Daoy (cell line): ENCODE measurements at places on chromosomes 11 and 22. TPM values are rescaled to one million over a fixed set of nuclear protein-coding genes. Genes with fewer than 3 reads are reported as not detected.

- DNase-seq = no peak
Observed at GRCh38 chr11:35160246-35160824, 21.4 kb downstream of the CD44 start.

DNA sequence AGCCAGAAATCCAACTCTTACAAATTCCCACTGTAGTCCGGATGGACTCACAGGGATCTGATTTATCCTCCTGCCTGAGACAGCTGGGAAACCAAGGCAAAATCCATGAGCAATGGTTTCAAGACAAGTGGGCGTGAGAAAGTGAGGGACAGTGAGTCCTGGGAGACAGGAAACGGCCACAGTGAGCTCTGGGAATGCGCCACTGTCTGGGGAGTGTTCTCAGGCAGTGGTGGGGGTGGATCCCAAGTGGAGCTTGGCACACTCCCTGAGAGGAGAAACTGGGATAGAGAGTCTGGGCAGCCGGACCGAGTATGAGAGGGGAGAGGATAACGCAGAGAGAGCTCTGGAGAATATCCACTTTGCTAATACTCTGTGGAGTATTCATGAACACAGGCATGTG, 9.8 kb downstream of the IL17REL start:
- DNase-seq = no peak

- DNase-seq = no peak
Observed at GRCh38 chr11:3781423-3781822, 15.9 kb downstream of the NUP98 start.

DNA sequence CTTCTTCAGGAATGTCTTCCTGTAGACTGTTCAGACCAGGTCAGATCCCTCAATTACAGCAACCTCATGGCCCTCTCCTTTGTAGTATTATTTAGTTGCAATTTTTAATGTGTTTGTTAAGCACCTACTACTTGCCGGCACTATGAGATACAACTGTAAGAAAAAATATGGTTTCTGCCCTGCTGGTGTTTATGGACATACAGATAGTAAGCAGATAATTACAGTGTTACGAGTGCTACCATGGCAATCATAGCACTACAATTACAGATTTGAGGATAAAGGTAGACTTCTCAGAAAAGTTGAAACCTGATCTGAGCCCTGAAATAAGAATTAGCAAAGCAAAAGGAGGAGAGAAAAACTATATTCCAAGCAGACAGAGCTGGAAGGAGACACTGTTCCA, 2.8 kb downstream of the LRRC51 start:
- no peak for DNase-seq

Gene CYP2D6
- total RNA-seq = 0.03 and 0.40 TPM in 2 replicates

DNA sequence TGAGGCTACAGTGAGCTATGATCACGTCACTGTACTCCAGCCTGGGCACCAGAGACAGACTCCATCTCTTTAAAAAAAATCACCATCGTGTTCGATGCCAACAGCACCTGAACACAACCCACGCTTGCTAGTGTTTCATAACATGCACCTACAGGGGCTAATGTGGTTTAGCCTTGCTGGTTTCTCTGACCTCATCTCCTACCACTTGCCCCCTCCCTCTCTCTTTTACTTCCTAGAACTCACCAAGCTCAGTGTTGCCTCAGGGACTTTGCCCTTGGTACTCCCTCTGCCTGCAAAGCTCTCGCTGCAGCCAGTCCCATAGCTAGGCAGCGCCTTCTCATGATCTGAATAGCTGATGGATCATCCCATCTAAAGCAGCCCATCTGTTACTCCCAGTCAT, 99.8 kb downstream of the FBXO7 start:
- DNase-seq = no peak

GRCh38 chr22:42432020-42432596, at the start of gene NFAM1:
NFAM1 (minus strand) TSS chr22:42432403; CDS start chr22:42432357, 46 bp downstream.
- DNase-seq = no peak

DNA sequence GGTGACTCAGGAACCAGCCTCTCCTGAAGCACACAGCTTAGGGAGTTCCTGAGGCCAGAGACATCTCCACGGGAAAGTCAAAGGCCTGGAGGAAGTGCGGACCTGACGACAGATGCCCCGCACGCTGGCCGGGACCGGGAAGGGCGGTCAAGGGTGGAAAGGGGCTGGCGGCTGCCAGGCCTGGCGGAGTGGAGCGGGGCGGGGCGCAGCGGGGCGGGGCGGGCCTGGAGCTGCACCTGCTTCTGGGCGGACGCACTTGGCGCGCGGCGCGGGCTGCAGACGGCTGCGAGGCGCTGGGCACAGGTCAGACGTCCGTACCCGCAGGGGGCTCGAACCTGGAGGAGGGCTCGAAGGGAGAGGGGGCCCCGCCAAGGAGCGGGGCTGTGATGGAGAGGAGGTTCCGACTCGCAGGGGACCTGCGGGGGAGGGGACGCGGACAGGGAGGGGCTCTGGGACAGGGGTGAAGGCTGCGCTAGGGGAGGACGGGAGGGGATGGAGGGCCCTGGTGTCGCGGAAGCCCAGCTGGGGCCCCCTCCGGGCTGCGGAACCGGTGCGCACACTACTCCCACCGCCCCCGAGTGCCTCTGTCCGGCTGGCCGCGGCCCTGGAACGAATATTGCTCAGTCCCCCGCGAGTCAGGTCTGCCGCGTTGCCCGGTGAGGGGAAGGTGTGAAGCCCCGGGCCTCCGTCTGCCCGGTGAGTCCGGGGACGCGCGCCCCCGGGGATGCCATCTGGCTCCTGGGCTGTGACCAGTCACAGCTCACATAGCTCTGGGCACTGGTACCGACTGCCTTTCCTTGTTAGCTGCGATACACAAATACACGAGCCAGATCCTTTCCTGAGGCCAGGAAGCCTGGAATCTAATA, at the start of gene TMEM45B:
Gene TMEM45B (plus strand): TSS at position 253 of the 866 bp plus-strand sequence. CDS start 36,635 bp downstream, outside the sequence.
- peak; percentile 14 for DNase-seq

DNA sequence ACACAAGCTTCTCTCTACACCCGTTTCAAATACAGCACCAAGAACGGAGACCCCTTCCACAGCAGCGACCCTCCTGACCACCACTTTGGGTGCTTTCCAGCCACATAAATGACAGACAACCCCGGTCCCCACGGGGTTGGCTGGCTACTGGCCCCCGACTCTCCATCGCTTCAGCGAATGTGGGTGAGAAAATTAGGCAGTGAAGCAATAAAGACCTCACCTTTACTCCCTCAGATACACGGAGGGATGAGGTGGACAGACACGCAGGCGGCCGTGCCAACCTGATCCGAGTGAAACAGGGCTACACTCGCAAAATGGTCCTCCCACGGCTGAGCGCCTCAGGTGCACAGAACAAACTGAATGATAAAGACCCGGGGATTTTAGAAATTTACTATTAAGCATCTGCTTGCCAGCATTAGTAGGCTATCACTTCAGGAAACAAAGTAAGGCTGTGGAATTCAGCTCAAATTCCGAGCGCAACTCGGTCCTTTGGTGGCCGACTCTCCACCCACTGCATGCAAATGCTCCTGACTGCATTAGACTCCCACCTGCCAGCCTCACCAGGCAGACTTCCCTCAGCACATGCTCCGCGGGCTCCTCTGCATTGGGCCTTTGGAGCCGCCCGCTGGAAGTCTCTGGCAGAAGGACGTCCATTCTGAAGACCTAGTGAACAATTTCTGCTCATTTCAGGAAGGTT, 12.8 kb upstream of the EFCAB6 start:
- no peak for DNase-seq

Gene ELMOD1
- total RNA-seq = 1.0 and 2.6 TPM in 2 replicates

Gene CDC42EP1
- 11.8 and 13.1 TPM in 2 replicates for total RNA-seq

GRCh38 chr11:43576320-43576802, 104.2 kb upstream of the HSD17B12 start:
- DNase-seq = no peak

- DNase-seq = no peak
Observed at GRCh38 chr11:34860034-34860433, 56.1 kb downstream of the APIP start.

- DNase-seq = no peak
Observed at GRCh38 chr11:60858731-60859464, 3.1 kb upstream of the PTGDR2 start.

- no peak for DNase-seq
Observed at GRCh38 chr11:104678408-104678807, 219.9 kb downstream of the CASP12 start.

DNA sequence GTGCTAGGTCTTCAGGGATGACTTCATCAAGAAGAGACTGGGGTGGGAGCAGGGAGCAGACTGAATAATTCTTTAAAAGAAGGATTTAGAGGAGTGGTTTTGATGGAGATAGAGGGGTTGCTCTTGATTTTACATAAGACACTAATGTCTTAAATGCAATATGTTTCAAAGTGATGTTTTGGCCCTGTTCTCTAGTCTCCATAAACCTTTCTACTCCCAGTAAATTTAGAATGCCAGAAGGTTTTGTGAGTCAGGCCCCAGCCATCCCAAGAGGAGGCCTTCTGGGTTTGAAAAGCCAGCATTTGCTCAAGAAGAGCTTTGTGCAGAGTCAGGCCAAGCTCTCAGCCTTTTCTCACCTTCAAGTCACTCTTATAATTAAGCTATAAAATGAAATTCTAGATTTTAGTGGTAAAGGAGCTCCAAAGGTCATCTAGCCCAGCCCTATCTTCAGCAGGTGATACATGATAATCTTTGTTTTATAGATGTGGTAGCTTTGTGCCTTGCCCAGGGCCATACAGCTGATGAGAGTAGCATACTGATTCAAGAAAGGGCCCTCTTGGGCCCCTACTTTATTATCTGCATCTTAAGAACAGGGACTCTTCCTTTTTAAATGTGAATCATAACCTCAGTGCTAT, 122.8 kb upstream of the MTNR1B start:
- DNase-seq = no peak

Gene ABCG4
- total RNA-seq = not detected in 2 replicates

Gene SULT4A1
- 1.0 and 2.2 TPM in 2 replicates for total RNA-seq

GRCh38 chr11:120400564-120401364, 64.6 kb downstream of the ARHGEF12 start:
- peak; percentile 89 for DNase-seq

Gene TRIM49
- not detected in 2 replicates for total RNA-seq

GRCh38 chr11:115458877-115459276, 45.3 kb downstream of the CADM1 start:
- DNase-seq = no peak

Gene MCAT
- 20.2 and 30.6 TPM in 2 replicates for total RNA-seq

GRCh38 chr11:32171445-32171844, 80.6 kb downstream of the RCN1 start:
- DNase-seq = no peak

- no peak for DNase-seq
Observed at GRCh38 chr11:126465573-126466188, 110.2 kb downstream of the ST3GAL4 start.

DNA sequence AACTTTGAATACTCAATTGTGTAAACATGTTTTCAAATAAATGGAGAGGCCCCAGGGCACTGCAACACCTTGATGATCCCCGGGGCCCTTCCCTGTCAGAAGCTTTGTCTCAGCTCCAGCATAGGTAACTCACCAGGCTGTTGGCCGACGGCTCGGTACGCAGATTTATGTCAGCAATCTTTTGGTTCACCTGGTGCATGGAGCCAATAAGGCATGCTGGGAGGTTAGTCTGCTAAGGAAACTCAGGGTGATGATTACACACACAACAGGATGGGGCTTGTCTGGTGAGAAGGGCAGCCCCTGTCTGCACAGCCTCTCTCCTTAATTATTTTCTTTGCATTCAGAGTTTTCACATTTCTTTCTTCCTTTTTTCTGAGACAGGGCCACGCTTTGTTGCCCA, 10.8 kb downstream of the FAM227A start:
- DNase-seq = no peak

GRCh38 chr11:46116007-46116711, 5.1 kb downstream of the PHF21A start:
- no peak for DNase-seq

Gene OR6X1
- total RNA-seq = not detected in 2 replicates

GRCh38 chr11:132878111-132878510, 654.2 kb downstream of the OPCML start:
- DNase-seq = no peak

- DNase-seq = no peak
Observed at GRCh38 chr11:6607190-6607795, 3.7 kb downstream of the ILK start.

DNA sequence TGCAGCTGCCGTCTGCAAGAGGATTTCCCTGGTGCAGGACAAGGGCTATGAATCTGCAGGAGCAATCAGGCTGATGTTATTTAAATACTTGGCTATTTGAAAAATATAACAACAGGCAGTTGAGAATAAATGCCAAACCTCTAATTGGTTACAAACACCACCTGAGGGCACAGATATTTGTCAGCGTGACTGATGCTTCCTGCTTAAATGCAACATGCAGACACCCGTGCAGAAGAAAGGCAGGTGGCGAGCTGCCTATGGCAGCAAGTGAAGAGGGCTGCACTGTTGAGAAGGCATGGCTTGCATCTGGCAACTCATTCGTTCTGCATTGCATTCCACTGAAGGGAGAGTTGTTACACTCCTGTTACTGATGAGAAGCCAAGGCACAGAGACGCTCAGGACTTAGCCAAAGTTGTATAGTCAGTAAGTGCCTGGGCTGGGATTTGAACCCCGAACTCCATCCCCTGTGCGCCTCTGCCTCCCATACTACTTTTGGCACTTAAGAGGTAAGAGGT, 350.6 kb downstream of the TENM4 start:
- DNase-seq = no peak

GRCh38 chr22:17369439-17370025, at the start of gene CECR2:
CECR2 (plus strand) TSS chr22:17369460; CDS start chr22:17369784, 324 bp downstream.
- peak; percentile 78 for DNase-seq

DNA sequence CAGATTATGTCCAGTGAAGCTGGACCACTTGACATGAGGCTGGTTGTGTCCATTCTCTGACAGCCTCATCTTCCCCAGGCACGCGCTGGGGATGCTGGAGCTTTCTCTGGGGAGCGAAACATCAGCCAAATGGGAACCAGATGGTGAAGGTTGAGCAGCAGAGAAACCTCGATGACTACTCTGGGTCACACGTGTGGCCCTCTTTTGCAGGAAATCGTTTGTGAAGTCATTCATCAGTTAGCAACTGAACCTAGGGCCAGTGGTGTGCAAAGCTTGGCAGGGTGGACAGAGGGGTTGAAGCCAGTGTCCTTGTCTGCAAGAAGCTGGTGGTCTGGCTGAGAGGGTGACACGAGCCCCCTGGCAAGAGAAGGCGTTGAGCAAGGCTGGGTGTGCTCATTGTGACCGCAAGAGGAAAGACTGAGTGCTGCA, 109.8 kb downstream of the ZBTB16 start:
- no peak for DNase-seq

Gene NPAS4
- 0.11 TPM in 1 of 2 replicates, not detected in the other for total RNA-seq

Gene NCR3LG1
- total RNA-seq = 0.69 and 1.5 TPM in 2 replicates

- DNase-seq = no peak
Observed at GRCh38 chr11:20310596-20311394, 52.7 kb upstream of the HTATIP2 start.

DNA sequence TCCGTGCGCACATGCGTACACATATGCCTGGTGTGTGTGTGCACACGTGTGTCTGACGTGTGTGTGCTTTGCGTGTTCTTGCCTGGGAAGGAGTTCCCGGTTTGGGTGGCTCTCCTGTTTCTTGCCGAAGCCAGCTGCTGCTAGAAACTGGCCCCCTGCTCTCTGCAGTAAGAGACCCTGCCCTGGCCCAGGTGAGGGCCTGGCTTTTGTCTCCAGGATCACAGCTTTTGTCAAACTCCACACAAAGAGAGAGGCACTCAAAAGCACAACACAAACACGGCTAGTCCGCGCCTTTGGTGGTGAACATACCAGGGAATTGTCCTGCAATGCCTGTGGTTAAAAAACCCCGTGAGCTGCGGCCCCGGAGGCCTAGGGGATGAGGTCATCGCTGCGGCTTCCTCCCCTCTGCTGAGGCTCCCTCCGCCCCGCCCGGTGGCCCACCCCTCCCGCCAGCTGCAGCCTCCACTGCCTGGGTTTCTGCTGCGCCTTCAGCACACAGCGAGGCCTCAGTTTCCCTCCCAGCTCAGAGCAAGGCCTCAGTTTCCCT, 88.9 kb downstream of the KCNQ1 start:
- peak; percentile 95 for DNase-seq

Gene OR5M11
- not detected in 2 replicates for total RNA-seq

Gene ZNRF3
- 2.8 and 5.5 TPM in 2 replicates for total RNA-seq

- peak; percentile 48 for DNase-seq
Observed at GRCh38 chr22:33579448-33580093, 340.7 kb downstream of the LARGE1 start.

Gene HOATZ
- total RNA-seq = not detected in 2 replicates
